ENCODE measurements at places on chromosomes 5 and 9. TPM values are rescaled to one million over a fixed set of nuclear protein-coding genes. Genes with fewer than 3 reads are reported as not detected.

SLC25A48 gene
- total RNA-seq: not detected

LCN2 gene
- total RNA-seq: 1.8 TPM

LRRC26 gene
- total RNA-seq: not detected

PCDHB15 gene
- 0.48 TPM for total RNA-seq

TERT gene
- total RNA-seq: not detected

PFDN1 gene
- total RNA-seq: 106 TPM

PCDHAC2 gene
- not detected for total RNA-seq

TMEM171 gene
- total RNA-seq: 0.24 TPM

SAXO1 gene
- total RNA-seq: not detected

CTXN3 gene
- total RNA-seq: not detected

ZNF454 gene
- total RNA-seq: 1.2 TPM

PCDHA1 gene
- total RNA-seq: not detected

SUSD3 gene
- 1.8 TPM for total RNA-seq

F12 gene
- 1.0 TPM for total RNA-seq

ARSI gene
- 14.1 TPM for total RNA-seq

QRFP gene
- not detected for total RNA-seq

SURF4 gene
- total RNA-seq: 445 TPM

LRRC14B gene
- total RNA-seq: not detected

SLC23A1 gene
- total RNA-seq: not detected

MRPS2 gene
- 56.5 TPM for total RNA-seq

WNT8A gene
- total RNA-seq: not detected

RMRP gene
- total RNA-seq: 5,375 TPM

PCDHGA6 gene
- 1.0 TPM for total RNA-seq

SEMA6A gene
- total RNA-seq: 3.4 TPM

PCDHB16 gene
- 0.13 TPM for total RNA-seq

HINT1 gene
- 182 TPM for total RNA-seq

LRRC70 gene
- total RNA-seq: 0.24 TPM

Data from epithelial cell of alveolus of lung (primary cell).